ENCODE measurements at places on chromosomes 4 and X.

DNA sequence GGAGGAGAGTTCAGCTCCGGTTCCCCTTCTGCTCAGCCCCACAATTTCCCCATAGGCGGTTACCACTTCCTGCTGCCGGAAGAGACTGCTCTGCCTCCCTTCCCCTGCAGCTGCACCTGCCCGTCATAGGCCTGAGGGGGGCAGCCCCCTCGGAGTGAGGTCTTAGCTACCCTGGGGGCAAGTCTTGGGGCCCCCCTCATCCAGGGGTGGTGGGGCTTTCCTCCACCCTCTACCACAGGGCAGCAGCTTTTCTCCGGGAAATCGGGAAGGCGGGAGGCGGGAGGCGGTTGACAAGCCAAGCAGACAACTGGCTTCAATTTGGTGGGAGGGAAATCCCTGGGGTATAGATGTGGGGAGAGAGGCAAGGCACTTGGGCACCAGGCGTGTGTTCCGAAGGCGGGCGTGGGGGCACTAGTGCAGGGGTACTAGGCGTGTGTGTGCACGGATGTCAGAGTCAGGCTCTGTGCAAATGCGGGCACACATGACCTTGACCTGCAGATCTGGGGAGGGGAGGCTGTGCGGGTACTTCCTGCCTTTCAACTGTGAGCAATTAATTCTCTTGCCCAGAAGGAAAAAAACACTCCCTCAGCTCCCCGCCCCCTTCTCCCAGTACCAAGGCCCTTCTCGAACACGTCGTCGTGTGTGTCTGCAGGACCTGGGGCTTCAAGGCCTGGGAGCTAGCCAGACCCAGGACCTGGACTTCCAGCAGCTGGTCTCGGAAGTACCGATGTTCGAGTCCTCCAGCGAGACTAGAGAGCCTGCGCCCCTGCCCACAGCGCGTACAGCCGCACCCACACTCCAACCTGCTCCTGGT, 1.0 kb upstream of the ARHGAP4 start:
- DNase-seq, result peak; percentile 69

DNA sequence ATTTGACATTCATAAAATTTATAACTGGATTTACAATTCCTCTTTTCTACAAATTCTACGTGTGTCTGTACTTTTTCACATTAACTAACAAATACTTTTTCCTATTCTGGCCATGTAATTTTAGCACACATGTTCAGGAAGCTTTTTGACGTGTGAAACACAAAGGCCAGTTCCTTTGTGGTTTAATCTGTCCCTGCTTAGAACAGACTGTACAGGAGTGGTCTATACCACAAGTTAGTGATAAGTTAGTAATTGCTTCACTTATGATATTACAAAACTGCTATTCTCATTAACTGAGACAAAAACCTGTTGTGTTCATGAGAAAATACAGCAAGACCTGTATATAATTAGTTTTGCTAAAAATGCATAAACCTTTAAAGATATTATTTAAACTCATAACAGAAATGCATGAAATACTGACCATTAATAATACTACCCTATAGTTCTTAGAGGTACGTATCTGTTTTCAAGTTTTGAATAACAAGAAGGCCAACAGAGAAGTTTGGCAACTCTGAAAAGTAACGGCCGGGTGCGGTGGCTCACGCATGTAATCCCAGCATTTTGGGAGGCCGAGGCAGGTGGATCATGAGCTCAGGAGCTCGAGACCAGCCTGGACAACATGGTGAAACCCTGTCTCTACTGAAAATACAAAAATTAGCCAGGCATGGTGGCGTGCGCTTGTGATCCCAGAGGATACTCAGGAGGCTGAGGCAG, 13.7 kb upstream of the AREG start:
- no peak for DNase-seq

DNA sequence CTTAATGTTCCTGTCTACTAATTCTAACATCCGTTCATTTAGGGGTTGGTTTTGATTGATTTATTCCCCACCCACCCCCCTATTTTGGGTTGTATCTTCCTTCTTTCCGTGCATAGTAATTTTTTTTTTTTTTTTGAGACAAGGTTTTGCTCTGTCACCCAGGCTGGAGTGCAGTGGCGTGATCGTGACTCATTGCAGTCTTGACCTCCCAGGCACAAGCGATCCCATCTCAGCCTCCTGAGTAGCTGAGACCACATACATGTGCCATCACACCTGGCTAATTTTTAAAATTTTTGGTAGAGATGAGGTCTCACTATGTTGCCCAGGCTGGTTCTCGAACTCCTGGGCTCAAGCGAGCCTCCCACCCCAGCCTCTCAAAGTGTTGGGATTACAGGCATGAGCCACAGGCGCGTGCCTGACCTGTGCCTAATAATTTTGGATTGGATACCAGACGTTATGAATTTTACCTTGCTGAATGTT, 79.9 kb downstream of the ZFX start:
- DNase-seq, result no peak

DNA sequence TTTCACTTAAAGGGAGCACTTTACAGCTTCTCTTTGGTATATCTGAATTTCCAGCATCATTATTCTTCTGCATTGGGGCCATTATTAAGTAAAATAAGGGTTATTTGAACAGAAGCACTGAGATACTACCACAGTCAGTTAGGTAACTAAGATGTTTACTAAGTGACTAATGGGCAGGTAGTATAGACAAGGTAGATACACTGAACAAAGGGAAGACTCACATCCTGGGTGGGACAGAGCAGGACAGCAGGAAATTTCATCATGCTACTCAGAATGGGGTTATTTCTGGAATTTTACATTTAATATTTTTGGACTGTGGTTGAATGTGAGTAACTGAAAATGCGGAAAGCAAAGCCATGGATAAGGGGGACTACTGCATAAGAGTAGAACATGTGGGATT, 316.0 kb downstream of the CCSER1 start:
- no peak for DNase-seq

- peak; percentile 51 for DNase-seq
Observed at GRCh38 chr4:88211473-88212252, 53.2 kb upstream of the ABCG2 start.

DNA sequence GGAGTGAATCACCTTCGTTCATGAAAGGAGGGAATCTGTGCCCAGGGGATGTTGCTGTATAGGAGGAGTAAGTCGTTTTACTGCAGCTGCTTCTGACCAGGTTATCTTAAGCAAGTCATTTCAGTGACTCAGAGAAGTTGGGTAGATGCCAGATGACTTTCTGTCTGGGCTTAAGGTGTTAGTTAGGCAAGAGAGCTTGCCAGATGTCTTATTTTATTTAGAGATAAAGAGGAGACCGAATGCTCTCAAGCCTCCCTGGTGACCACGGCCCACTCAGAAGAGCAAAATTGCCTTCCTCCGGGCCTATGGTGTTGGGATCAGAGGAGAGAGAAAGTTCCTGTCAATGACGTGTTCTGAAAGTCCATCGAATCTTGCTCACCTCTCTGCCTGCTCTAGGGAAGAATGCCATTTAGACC, 16.3 kb upstream of the ZNF827 start:
- peak; percentile 90 for DNase-seq

DNA sequence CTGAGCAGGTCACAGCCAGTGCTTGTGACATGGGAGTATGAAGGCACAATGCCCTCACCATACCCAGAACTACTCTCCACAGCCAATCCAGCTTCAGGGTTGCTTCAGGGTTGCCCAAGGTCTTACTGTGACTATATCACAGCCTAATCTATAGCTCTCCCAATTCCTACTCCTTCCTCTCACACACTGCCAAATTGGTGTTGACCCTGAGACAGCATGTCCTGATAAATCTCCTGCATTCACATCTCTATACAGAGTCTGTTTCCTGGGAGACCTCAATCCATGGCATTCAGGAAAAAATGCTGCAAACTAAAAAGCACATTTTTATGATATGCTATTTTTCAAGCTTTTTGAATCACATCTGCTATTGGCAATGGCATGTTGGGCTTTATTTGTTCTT, 456.7 kb downstream of the GRID2 start:
- DNase-seq, result no peak

- peak; percentile 42 for DNase-seq
Observed at GRCh38 chrX:118975831-118976598, 1.6 kb downstream of the LONRF3 start.

DNA sequence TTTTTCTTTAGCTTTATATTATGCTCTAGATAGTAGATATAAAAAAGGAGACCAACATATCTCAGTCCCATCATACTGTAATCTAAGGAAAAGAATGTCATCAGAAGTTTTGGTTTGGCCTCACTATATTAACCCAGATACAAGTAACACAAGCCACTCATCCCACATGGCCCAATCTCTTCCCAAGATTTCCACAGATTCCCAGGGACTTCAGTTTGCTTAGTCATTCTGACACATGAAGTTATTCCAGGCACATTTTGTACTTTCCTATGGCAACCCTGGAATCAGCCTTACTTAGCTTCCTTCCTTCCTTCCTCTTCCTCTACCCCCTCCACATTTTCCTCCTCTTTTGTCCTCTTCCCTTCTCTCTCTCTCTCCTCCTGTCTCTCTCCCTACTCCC, 21.7 kb upstream of the DCLK2 start:
- peak; percentile 47 for DNase-seq

DNA sequence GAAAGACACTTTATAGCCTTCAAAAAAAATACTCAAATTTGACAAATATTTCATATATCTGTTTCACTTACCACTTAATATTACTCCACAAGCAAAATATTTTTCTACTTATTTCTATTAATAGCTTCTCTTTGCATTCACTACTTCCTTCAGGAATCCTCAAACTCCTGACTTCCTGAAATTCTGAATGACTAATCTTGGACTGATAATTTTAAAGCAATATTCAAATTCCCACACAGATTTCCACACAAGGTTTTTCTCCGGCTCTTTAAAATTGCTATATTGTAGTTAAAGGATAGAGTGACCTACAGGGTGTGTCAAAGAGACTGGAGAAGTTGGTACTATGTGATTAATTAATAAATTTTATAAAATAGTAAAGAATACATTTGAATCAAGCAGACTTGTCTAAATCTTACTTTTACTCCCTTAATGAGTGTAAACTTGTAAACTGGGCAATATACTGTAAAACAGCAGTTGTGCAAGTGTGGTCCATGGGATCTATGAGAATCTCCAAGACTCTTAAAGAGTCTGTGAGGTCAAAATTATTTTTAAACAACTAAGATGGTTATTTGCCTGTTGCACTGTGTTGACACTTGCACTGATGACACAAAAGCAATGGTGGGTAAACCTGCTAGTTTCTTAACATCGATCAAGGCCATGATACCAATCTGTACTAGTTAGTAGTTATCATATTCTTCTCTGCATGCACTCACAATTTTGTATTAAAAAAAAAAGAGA, 44.5 kb downstream of the ANKRD17 start:
- no peak for DNase-seq

DNA sequence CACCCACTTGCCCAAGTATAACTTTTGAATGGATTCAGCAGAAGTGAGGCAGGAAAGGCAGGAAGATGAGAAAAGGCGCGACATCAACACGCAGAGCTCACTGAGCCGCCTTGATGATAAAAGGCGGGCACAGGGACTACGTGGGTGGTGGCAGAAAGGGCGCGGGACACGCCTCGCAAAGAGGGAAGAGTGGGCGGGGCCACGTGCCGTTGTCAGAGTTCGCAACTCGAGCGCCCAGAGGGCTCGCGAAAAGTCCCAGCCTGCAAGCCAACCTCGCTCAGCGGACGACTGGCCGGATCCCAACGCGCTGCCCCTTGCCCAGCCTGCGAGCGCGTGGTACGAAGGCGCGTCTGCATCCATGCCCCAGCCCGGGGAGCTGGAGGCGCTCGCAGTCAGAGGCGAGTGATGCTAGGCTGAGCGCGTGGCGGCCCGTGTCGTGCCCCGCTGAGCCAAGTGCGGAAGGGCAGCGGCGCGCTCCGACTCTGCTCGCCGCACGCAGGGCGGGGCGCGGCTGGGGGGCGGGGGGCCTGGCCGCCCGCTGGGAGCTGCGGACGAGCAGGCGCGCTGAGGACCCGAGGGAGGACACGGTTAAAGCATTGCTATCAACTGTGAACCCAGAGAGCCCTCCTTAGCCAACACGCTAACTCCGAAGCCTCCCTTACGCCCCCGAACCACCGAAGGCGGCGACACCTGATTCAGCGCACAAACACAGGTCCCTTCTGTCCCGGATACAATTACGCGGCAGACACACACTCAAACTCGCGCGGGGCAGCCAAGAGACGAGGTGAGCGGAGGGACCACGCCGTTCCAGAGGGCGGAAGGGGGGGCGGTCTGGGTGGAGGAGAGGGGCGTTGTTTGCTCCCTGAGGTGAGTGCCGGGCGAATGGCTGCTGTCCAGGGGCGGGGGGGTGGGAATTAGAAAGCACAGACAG, at the start of gene UGT8:
Gene UGT8 (plus strand): TSS at position 617 of the 931 bp plus-strand sequence. CDS start 24,074 bp downstream, outside the sequence.
- no peak for DNase-seq

DNA sequence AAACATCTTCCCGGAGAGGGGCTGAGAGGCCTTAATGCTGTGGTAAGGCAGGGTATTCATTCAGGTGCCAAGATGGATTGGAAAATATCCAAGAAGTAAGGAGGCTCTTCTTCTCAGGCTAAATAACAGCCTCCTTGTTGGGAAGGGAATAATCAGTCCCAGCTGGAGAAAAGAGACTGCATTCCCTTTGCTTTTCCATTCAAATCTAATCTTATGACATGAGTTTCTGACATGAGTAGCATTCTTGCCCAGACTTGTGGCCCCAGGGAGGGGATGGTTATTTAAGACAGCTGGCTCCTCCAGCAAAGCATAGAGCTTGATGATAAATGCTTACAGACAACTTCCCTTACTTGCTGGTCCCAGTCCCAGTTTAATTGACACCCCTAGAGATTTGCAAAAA, 98.3 kb downstream of the DCLK2 start:
- peak; percentile 44 for DNase-seq

DNA sequence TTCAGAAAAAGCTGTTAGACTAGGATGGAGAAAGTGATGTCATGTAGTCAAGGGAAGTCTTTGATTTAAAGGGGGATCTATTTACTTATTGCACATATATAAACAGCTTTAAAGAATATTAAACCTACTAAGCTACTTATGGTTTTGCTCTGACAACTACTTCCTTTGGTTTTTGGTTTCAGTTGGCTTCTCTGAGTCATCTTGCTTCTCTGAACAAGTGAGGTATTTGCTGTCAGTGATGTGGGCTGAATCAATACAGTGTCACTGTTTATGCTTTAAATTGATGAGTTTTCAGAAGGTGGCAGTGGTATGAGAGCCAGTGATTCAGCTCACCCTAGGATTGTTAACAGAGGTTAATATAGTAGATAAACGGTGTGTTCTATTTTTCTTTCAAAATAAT, 75.1 kb downstream of the CEP44 start:
- peak; percentile 57 for DNase-seq

- no peak for DNase-seq
Observed at GRCh38 chr4:85459736-85460135, 15.2 kb upstream of the ARHGAP24 start.

GRCh38 chr4:102687982-102688433, 72.8 kb downstream of the MANBA start:
- no peak for DNase-seq

GRCh38 chr4:56400560-56400959, 13.3 kb upstream of the AASDH start:
- no peak for DNase-seq

DNA sequence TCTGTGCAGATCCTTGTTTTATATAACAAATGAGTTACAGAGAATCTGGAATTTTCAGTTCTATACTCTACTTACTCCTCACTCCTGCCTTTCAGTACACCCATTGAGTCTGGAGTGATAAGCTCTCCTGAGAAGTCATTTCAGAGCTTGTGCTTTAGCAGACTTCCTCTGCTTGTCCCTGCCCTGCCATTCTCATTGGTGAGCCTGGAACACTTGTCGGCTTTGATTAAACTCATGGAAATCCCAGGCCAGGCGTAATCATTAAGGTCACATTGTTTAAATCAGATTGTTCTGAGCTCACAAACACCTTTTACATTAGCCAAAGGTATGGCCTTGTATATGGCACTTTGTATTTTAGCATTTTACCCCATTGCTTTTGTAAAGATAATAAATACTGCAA, 102.7 kb downstream of the CNKSR2 start:
- DNase-seq, result no peak
